GM12864 (cell line): ENCODE measurements at places on chromosomes 12 and 14.
A peak's percentile ranks its signal among the peaks of the same experiment; 100 is the strongest.

DNA sequence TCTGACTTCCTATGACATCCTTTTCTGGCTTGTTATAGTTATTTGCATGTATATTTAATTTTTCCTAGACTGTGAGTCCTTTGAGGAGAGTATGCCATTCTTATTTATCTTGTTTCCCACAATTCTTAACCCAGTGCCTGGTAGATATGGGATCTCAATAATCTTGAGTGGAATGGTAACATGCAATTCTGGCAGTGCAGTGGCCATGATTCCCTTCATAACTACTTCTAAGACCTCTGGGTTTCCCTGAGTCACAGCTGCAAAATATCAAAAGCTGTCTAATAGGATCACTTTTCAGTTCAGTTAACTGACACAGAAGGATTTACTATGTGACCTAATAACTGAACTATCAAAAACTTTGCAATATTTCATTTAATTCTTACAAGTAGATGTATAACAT is 135.0 kb downstream of the ADAMTS20 start:
- DNase-seq = no peak

GRCh38 chr14:64196814-64197411 is 97.3 kb downstream of the ESR2 start:
- DNase-seq = no peak

GRCh38 chr12:96701856-96702255 is 205.2 kb upstream of the NEDD1 start:
- no peak for DNase-seq

GRCh38 chr14:104658325-104658712 is 31.1 kb upstream of the INF2 start:
- DNase-seq = no peak

GRCh38 chr14:58639842-58640484 is 2.2 kb downstream of the DACT1 start:
- no peak for DNase-seq

DNA sequence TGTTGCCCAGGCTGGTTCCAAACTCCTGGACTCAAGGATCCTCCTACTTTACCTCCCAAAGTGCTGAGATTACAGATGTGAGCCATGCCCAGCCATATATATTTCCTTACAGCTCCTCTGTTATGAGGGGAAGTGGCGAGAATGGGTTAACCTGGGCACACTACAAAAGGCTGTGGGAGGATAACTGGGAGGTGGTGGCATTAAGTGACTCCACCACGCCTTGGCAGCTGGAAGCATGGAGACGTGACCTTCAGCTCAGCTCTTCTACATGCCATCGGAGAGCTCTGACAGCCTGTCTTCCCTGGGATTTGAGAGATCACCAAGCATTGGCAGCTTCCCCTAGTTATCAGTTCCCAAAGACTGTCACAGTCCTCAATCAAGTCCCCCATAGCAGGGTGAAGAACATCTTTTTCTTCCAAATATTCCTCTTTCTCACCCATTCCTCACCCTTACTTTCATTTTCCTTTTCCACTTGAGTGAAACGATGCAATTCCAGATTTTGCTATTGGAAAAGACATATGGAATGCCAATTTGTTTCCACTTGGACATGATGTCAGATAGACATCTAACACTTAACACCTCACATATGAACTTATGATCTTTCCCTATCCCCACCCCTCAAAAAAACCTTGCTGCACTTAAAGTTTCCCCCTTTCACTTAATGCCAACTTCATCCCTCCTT is 48.5 kb downstream of the PHLDA1 start:
- no peak for DNase-seq

DNA sequence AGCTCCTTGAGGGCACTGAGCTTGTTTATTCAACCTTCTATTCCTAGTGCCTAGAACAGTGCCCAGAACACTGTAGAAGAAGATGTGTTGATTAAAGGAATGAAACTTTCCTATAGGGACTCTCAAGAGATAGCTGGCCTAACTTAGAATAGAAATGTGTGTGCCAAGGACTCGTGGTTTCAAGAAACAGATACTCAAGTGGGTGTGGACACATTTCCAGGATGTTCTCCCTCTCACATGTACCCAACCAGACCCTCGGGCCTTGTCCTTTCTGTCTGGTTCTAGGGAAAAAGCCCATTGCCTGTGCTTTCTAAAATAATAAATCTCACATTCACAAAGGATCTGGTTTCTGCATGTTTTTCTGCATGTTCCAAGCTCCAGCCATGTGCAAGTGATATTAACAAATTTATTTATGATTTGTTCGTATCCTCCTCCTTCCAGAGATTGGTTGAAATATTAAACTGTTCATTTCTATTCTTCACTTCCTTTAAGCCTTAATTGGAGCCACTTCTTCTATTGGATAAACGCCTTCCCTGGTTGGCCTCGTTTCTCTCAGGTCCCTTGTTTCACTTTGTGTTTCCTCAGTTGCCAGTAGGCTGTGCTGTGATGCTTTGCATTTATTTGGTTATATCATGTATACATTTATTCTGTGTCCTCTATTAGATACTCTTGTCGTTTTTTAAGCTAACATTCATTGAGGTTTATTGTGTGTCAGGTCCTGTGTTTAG is 89.8 kb downstream of the CRADD start:
- no peak for DNase-seq

- DNase-seq = no peak
These were observed 32.9 kb downstream of the ARID2 start for GRCh38 chr12:45762185-45763110.

- no peak for DNase-seq
These were observed 43.3 kb downstream of the EFCAB11 start for GRCh38 chr14:89911010-89911919.

- no peak for DNase-seq
These were observed 157.5 kb downstream of the NRXN3 start for GRCh38 chr14:78327426-78328221.

GRCh38 chr14:106372870-106373652 is 846.7 kb downstream of the TMEM121 start:
- peak; percentile 52 for DNase-seq
